ENCODE measurements at places on chromosomes 5 and 9. TPM values are rescaled to one million over a fixed set of nuclear protein-coding genes. Genes with fewer than 3 reads are reported as not detected.

GRCh38 chr5:554284-554988, 30.2 kb upstream of the SLC9A3 start:
- H3K4me3 ChIP-seq, result no peak overlapping the region
- H3K27ac ChIP-seq, result no peak overlapping the region
- no peak for DNase-seq
- H3K36me3 ChIP-seq, result no peaks in the 10 kb centered on the region
- no peaks in the 10 kb centered on the region for H3K27me3 ChIP-seq

- H3K27me3 ChIP-seq, result no peaks in the 10 kb centered on the region
- no peaks in the 10 kb centered on the region for H3K36me3 ChIP-seq
- no peak overlapping the region for H3K4me3 ChIP-seq
- H3K4me1 ChIP-seq, result no peaks in the 10 kb centered on the region
- no peak overlapping the region for H3K27ac ChIP-seq
- no peak for DNase-seq
Measured at GRCh38 chr5:152403046-152403445, 2.0 kb downstream of the NMUR2 start.

GRCh38 chr9:26339796-26340195, 552.8 kb downstream of the CAAP1 start:
- H3K27me3 ChIP-seq, result no peaks in the 10 kb centered on the region
- no peak overlapping the region for H3K27ac ChIP-seq
- H3K4me1 ChIP-seq, result no peaks in the 10 kb centered on the region
- no peak for DNase-seq

DNA sequence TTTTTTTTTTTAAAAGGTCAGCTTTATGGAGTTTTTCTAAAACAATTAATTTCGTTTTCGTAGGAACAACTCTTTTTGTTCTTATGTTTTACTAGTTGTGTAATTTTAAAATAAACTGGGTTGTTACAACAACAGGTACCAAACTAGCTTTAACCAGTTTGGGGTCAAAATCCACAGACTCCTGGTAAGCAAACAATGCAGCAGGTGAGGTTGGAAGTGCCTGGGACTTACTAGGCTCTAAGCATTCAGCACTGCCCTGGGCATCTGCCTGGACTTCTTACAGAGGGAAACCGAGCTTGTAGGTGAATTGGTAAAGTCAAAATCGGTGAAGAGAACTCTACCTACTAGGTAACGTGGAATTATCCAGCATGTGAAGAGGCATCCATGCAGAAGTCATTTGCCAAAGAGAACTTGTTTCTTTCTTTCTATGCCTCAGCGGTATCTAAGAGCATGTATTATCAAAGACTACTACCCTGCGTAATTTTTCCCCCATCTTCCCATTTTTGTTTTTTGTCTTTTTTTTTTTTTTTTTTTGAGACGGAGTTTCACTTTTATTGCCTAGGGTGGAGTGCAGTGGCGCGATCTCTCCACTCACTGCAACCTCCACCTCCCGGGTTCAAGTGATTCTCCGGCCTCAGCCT, 145.4 kb downstream of the KCTD16 start:
- no peak overlapping the region for H3K27ac ChIP-seq
- H3K4me1 ChIP-seq, result no peaks in the 10 kb centered on the region
- H3K4me3 ChIP-seq, result no peak overlapping the region
- H3K36me3 ChIP-seq, result no peaks in the 10 kb centered on the region

GRCh38 chr9:118563677-118564076, 805.6 kb downstream of the BRINP1 start:
- no peaks in the 10 kb centered on the region for H3K4me1 ChIP-seq
- H3K27me3 ChIP-seq, result no peaks in the 10 kb centered on the region
- no peak overlapping the region for H3K27ac ChIP-seq
- H3K4me3 ChIP-seq, result no peak overlapping the region
- no peak for DNase-seq

GRCh38 chr9:71672573-71672972, 95.7 kb downstream of the CEMIP2 start:
- no peaks in the 10 kb centered on the region for H3K36me3 ChIP-seq
- H3K4me1 ChIP-seq, result no peaks in the 10 kb centered on the region
- no peaks in the 10 kb centered on the region for H3K27me3 ChIP-seq
- no peak overlapping the region for H3K4me3 ChIP-seq

DNA sequence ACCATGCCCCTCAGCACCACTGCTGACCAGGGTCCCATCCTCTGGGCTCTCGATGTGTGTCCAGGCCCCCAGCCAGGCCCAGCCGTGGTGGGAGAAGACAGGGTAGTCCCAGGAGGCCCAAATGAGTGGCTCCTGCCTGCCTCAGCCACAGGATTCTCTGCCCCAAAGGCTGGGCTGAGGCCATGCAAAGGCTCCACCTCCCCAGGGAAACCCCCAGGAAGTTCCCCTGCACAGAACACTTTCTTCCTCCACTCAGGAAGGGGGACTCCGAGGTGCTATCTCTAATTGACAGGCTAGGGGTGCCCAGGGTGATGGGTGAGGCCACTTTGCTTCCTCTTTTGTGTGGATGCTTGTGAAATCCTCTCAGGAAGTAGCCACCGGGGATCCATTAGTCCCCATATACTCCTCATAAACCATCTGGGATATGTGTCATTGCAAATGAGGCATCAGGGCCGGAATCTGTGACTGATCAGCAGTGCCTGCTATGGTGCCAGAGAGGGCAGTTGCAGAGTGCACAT, 23.1 kb upstream of the TDRD7 start:
- H3K4me1 ChIP-seq, result no peaks in the 10 kb centered on the region
- H3K4me3 ChIP-seq, result no peak overlapping the region
- no peak for DNase-seq
- H3K27me3 ChIP-seq, result no peaks in the 10 kb centered on the region

ADAMTSL1 gene
- total RNA-seq, result 75.5 TPM
